Stimulated activated CD8-positive, alpha-beta memory T cell treated with anti-CD3 and anti-CD28 coated beads, Interleukin-4, amount 100 ng/mL, for 1 hour (primary cell): ENCODE measurements at places on chromosomes 4 and X.

- no peak for DNase-seq
Measured at GRCh38 chr4:91058345-91058744, 931.2 kb downstream of the CCSER1 start.

GRCh38 chr4:21954916-21955315, 6.3 kb upstream of the KCNIP4 start:
- no peak for DNase-seq

DNA sequence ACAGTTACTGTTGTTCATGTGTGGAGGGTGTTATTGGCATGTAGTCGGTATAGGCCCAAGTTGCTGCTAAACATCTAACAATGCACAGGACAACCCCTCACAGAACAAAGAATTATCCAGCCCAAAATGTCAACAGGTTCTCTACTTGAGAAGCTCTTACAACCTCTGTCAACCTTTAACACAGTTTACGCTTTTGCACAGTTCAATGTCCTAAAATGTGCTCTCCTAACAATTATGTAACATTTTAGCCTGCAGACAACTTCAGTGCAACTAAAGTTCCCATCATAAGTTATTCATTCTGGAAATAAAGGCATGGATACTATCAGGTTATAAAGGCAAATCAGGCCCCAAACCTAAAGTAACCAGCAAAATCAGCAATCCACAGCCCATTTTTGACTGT, 66.2 kb downstream of the ASB9 start:
- DNase-seq, result no peak

GRCh38 chr4:41865306-41865980, 69.8 kb upstream of the TMEM33 start:
- DNase-seq, result no peak

- DNase-seq, result no peak
Measured at GRCh38 chrX:79140731-79141130, 3.8 kb upstream of the GPR174 start.

GRCh38 chrX:151722241-151722846, 6.5 kb downstream of the FATE1 start:
- DNase-seq, result no peak

DNA sequence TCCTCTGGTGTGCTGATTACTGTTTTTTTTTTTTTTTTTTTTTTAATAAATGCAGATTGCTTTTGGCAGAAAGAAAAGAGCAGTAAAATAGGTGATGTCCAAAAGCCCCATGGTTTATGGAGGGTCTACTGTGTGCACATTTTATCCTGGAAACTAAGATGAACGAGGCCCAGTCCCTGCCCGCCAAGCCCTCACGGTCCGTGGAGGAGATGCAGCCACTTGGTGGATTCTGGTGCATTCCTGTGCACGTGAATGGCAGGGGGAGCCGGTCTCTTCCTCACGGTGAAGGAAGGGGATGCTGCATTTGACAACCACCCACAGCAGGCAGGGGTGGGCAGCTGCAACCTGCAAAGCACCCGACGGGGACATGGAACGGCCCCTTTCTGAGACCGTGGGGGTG, 100.2 kb upstream of the AFAP1 start:
- no peak for DNase-seq

- DNase-seq, result no peak
Measured at GRCh38 chr4:39061457-39061856, 575 bp upstream of the KLHL5 start.

DNA sequence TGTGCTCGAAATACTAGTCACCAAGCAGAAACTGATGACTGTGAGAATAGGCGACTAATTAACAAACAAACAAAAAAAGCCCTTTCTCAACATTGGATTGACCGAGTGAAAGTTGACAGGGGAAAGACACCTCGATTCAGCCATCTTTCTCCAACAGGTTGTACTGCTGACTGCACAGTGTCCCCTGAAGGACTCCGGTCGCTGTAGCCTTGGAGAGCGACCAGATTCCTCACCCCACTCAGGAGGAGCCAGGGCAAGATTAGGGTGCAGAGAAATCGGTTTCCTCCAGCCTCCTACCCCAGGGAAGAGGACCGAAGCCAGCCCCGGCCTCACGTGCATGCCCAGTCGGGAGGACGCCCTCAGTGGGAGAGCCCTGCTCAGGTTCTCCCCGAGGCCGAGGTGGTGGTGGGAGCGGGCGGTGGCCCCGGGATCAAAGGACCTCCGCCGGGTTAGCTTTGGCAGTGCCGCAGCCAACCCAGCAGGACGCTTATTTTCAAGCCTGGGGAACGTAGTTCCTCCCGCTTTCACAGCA, 1.1 kb upstream of the RAP1GDS1 start:
- DNase-seq, result no peak

DNA sequence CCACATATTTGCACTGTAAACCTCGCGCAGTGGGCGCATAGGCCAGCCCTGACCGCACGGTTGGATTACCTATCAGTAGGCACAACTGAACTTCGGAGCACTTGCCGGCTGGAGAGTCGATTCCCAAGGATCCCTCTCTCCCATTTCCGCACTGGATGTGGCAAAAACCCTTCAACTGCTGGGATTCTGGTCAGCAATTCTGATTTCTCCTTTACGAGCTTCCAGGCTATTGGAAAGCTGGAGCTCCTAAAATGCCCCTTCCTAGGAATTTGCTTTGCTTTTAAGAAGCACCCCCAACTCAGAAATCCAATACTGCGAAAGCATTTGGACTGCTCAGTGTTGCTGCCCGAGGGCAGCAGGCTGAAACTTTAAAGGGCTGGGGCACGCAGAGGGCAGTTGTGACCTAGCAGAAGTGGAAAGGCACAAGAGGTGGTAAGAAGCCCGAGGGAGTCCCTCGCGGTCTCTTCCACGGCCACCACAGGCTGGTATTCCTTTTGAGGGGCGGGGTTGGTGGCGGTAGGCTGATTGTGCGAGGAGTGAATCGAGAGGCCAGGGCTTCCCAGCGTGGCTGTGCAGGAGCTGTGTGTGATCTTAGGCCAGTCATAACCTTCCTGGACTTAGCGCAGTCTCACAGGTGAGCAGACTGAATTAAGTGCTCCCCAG, 1.6 kb downstream of the ZAR1 start:
- DNase-seq, result no peak

DNA sequence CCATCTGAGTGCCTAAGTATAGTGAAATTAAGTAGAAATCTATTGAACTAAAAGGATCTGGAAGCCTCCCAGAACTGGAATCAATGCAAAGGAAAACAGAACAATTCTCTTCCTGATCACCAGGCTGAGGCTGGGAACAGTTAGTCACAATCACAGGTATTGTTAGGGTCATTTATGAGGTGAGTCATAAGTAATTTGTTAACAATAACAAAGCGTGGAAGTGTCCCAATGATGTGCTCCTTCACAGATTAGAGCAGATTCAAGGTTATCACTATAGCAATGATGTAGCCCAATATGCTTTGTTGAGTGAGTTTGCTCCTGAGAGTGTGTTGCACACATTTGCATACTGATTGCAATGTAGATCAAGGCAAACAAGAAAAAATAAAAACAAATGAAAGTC, 228.1 kb downstream of the ZNF674 start:
- DNase-seq, result no peak

GRCh38 chr4:176627916-176628315, 164.8 kb downstream of the VEGFC start:
- DNase-seq, result no peak
